ENCODE measurements at places on chromosomes 16 and 17. TPM values are rescaled to one million over a fixed set of nuclear protein-coding genes. Genes with fewer than 3 reads are reported as not detected.

Gene PSMD3
- total RNA-seq: 94.2 TPM

Gene CFAP20
- 28.5 TPM for total RNA-seq

Gene USP6
- 0.26 TPM for total RNA-seq

Gene RTN4RL1
- total RNA-seq: 11.2 TPM

Gene HAP1
- total RNA-seq: 0.13 TPM

Gene KCNJ2
- total RNA-seq: 3.2 TPM

Gene GNG13
- not detected for total RNA-seq

Gene SSTR5
- total RNA-seq: not detected

Gene OR4D1
- total RNA-seq: not detected

Gene PPL
- total RNA-seq: 10.9 TPM

Gene CMTM1
- total RNA-seq: 6.4 TPM

Gene CDC6
- 2.4 TPM for total RNA-seq

Gene BCAR1
- 86.5 TPM for total RNA-seq

Gene C17orf67
- total RNA-seq: 2.0 TPM

Gene TAC4
- total RNA-seq: not detected

Gene CD79B
- 4.3 TPM for total RNA-seq

Gene CCDC182
- total RNA-seq: not detected

Gene METTL2A
- 17.4 TPM for total RNA-seq

Gene CCL4
- total RNA-seq: 25.3 TPM

Gene PRSS36
- total RNA-seq: 9.8 TPM

Gene C17orf107
- 3.0 TPM for total RNA-seq

Gene NPIPA8
- total RNA-seq: 0.93 TPM

Gene ZPBP2
- total RNA-seq: not detected

Gene LRRC75A
- 3.1 TPM for total RNA-seq

Gene RDM1
- not detected for total RNA-seq

Gene RNF151
- total RNA-seq: not detected

All from mesenteric fat pad (tissue), 1 donor.